ENCODE measurements at places on chromosomes 2 and 18. TPM values are rescaled to one million over a fixed set of nuclear protein-coding genes. Genes with fewer than 3 reads are reported as not detected.

Gene ANKRD30BL
- total RNA-seq = 11.3 TPM

Gene INHBB
- total RNA-seq = 7.3 TPM

Gene NCL
- 313 TPM for total RNA-seq

Gene LYPD6B
- 5.3 TPM for total RNA-seq

Gene POTEC
- total RNA-seq = not detected

Gene TEKT4
- 0.49 TPM for total RNA-seq

Gene SERPINB13
- total RNA-seq = not detected

Gene SLC9A4
- total RNA-seq = 0.44 TPM

Gene ACMSD
- total RNA-seq = not detected

Gene TSPYL6
- 0.35 TPM for total RNA-seq

Gene PASK
- total RNA-seq = 29.4 TPM

Gene PSMA8
- not detected for total RNA-seq

Gene CASP8
- 1.1 TPM for total RNA-seq

Gene ANTXR1
- total RNA-seq = 43.5 TPM

Gene GCG
- not detected for total RNA-seq

Gene UNC80
- 114 TPM for total RNA-seq

Gene BOK
- 55.9 TPM for total RNA-seq

Gene LPIN1
- total RNA-seq = 119 TPM

Gene FOXI3
- total RNA-seq = not detected

Gene STAT4
- 41.9 TPM for total RNA-seq

Gene CPS1
- total RNA-seq = 6.5 TPM

Gene LHCGR
- total RNA-seq = 0.41 TPM

Gene KIAA2012
- 3.2 TPM for total RNA-seq

Gene RTP5
- 13.9 TPM for total RNA-seq

Measured in dorsolateral prefrontal cortex (tissue), 122 donors.